ENCODE measurements at places on chromosomes 5 and 9.

- no peak for DNase-seq
These were observed 389.2 kb upstream of the FTMT start for GRCh38 chr5:121462441-121462840.

DNA sequence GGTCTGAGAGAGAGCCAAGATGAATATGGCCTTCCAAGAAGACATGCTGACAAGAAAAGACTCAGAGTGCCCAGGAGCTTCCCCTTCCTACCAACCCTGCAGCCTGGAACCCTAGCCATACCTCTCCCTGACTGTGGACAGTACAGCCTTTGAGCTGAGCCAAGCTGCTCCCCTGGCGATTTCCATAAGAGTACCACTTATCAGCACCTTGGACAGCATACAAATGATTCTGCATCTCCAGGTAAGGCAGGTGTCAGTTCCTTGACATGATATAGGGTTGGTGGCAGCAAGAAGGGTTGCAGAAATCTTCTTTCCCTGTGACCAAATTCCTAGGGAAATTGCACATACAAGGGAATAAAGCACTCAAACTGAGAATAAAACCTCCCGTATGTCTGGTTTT, 58.3 kb downstream of the MFAP3 start:
- DNase-seq = no peak

- DNase-seq = no peak
These were observed 33.2 kb downstream of the PRDM6 start for GRCh38 chr5:123122273-123122672.

DNA sequence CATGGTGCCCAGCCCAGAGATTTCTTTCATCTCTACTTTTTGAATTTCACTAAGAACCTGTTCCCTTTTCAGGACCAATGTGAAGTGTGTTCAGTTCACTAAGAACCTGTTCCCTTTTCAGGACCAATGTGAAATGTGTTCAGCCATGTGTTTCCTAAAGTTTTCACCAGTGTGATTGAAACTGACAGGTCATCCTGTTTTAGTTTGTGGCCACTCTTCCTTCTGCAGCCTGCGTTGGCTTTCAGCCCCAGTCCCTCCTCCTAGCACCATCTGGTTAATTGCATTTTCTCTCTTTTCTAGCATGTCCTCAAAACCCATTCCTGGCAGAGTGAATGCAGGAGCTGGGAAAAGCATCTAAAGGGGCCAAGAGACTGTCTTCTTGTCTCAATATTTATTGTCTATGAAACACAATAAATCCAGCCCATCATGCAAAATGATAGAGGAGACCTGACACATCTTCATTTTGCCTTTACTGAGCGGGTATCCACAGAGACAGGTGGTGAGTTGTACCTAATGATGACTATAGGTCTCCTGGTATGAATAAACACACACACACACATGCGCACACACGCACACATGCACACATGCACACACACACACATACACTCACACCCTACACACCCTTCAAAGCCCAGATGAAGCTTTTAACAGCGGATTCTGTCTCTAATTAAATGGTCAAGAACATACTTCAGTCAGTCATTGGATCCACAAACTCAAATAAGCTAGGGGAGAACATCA, 6.1 kb upstream of the PANK3 start:
- DNase-seq = no peak

GRCh38 chr5:142197098-142197497, 88.5 kb downstream of the NDFIP1 start:
- peak; percentile 45 for DNase-seq

All from fibroblast of upper back skin (primary cell).